Activated effector memory CD4-positive, alpha-beta T cell treated with anti-CD3 and anti-CD28 coated beads, Interleukin-2, amount 50 U/mL, for 16 hours (primary cell): ENCODE measurements at places on chromosomes 12 and 14.

DNA sequence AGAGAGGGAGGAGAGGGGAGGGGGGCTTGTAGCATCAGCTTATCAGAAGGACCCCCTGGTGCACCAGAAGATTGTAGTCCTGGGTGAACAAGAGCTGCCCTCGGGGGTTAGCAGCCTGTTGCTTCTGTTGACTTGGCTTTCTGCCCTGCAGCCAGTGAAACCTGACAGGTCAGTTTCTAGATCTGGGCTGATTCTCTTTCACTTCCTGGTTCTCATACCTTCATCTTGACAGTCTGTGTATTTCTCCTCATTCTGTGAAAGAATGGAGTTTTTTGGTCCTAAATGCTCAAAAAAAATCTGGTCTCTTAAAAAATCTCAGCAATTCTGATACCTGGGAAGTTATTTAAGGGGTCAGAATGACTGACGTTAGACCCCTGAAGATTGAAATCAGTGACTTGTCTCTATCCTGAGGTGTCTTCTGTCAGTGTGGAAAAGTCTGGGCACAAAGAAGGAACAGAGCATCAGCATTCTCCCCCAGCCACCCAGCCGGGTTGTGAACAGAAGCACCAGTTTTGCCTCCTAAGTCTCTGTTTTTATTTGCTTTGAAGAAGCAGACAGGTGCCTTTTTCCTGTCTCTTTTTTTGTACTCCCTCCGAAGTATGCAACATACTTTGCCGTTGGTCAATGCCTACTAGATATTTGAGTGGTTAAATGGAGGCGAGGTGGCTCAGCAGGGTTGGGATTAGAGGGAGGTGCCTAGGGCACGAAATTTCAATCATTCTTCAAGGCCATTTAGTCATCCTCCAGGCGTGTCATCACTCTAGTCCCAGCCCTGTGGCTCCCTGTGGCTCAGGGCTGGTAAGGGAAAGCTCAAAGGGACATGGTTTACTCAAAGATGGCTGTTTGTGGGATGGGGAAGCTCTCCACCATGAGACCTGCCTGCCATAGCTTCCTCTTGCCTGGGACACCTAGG lies 24.0 kb downstream of the TTC9 start:
- DNase-seq, result no peak

DNA sequence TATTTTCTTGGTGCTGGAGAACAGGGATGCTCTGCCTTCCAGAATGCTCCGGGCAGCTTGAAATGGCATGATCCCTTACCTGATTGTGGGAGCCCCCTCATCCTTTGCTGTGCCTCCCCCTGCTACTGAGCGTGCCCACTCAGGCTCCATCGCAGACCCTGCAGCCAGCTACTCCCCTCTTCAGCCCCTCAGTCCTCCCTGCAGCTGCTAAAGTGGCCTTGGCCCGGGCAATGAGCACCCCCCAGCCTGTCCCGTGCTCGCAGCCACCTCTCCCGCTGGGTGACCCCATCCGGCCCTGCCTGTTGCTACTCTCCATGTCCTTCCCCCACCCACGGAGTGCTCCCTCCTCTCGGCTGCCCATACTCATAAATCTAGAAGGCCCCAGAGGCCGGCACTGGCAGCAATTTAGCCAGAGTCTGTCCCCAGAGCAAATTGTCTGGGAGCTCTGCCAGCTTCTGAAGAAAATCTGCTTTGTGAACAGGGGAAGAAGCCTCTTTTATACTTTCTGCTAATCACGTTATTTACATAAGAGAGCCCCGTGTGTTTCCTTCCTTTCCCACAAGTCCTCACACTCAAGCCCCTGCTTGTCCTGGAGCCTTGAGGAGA lies 143.7 kb upstream of the FRMD6 start:
- DNase-seq, result no peak

- DNase-seq, result no peak
These were observed 5.2 kb upstream of the C12orf56 start for GRCh38 chr12:64395739-64396138.

DNA sequence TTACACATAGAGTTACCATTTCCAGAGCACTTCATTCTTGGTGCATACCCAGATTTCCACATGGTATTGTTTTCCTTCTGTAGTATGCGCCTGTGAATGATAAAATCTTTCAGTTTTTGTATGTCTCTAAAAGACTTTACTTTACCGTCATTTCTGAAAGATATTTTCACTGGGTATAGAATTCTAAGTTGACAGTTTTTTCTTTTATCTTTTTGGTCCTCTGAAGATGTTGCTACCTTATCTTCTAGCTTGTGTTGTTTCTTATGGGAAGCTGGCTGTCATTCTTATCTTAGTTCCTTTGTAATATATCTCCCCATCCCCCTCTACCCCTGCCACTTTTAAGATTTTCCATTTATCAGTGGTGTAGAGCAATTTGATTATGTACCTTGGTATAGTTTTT lies 36.7 kb downstream of the PRMT8 start:
- no peak for DNase-seq

DNA sequence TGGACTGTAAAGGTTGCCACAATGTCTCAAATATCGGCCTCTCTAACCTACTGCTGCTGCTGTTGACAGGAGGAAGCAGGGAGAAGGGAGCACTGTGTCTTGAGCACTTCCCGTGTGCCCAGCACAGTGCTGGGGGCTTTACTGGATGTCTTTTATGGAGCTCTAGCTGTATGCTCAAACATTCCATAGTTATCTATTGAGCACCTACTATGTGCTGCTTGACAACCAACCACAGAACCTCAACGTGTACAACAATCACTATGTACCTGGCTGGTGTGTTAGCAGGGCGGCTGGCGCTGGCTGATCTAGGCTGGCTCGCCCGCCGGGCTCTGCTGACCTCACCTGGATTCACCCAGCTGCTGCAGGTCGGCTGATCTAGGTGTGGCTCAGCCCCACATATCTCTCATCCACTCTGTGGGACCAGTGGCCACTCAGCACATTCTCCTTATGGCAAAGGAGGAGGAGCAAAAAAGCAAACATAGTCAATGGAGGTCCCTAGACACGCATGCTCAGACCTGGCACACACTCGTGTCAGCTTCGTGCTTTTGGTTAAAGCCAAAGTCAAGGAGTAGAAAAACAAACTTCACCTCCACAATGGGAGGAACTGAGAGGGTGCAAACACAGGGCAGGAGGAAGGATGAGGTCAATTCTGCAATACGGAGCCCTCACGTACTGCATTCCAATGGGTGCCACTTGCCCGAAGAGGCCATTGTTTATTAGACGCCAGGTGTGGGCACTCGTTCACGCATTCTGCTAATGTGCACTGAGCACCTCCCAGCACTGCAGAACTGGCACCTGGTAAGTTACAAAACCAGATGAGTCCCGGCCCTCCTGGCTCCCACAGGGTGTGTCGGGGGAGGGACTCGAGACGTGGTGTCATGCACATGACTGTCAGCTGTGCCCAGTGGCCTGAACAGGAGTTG lies 147.2 kb downstream of the SCARB1 start:
- no peak for DNase-seq

DNA sequence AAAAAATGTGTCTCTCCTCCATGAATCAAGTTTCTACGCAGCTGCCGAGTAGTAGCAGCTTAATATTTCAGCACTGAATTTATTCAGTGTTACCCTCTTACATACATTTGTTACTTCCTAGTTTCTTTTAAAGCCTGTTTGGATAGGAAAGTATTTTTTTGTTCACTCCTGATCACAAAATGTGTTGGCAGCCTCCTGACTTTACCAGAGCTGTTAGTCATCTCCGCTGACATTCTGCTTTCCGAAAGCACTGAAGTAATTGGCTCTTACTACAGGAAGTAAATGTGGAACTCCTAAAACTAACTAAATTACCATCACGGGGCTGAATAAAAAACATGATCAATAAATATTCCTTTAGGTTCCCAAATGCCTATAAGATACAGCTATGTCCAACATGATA lies 225.5 kb downstream of the EPS8 start:
- DNase-seq, result no peak

GRCh38 chr12:122203301-122204166 lies at the start of gene B3GNT4:
TSS of gene B3GNT4 (plus strand) at chr12:122203709. CDS start at chr12:122204619, 910 bp downstream.
- DNase-seq, result peak; percentile 87

DNA sequence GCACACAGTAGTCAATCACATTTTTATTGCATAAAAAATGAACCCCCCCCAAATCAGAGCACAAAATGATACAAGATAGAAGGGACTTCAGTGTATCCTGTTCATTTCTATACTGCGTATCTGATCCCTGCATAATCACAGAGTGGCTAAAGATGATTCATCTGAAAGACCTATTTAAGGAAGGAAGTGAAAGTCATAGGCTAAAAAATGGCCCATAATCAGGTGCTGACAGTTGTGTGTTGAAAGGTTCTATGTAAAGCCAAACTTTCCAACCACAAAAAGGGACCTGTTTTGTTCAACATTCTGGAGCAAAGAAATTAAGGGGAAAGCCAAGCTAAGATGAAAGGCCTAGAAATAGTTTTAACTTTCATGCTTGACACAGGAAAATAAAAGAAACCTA lies 147.8 kb upstream of the ATP2B1 start:
- no peak for DNase-seq

DNA sequence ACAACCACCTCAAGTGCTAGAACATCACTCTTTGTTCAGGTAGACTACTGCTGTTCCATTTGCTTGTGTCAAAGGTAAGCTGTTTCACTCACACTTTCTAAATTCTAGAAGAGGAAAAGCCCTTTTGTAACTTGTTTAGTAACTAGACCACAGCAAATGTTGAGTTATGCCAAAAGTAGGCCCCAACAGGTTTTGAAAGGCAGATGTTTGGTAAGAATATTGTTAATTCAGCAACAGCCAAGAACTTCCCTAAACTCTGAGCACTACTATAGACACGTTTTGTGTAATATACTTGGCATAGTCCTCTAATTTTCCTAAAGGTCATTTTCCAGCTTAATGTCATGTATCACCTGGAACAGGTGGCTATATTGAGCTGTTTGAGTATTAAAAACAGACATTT lies 79.0 kb downstream of the DCAF5 start:
- DNase-seq, result no peak

- no peak for DNase-seq
These were observed 218.5 kb downstream of the RPS29 start for GRCh38 chr14:49367696-49368095.

DNA sequence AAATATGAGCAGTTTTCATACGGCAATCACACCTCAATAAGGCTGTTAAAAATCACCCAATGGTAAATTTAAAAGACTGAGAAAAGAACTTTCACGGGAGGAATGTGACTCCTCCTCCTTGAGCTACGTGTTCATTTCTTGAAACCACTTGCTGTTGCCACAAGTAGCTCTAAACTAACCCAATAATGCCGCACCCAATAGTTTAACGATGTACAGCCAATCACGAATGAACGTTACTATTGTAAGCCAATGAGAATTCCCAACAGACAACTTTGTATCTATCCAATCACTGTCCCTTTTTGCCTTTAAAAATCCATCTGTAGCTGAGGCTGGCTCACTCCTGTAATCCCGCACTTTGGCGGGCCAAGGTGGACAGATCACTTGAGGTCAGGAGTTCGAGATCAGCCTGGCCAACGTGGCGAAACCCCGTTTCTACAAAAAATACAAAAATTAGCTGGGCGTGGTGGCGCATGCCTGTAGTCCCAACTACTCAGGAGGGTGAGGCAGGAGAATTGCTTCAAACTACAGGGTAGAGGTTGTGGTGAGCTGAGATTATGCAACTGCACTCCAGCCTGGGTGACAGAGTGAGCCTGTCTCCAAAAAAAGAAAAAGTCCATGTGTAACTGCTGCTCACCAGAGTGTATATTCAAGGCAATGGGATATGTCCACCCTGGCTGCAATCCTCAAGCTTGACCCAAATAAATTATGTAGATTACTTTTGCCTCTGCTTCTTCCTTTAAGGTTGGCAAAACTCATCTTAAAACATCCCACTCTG lies 24.4 kb upstream of the BTBD6 start:
- DNase-seq, result no peak

DNA sequence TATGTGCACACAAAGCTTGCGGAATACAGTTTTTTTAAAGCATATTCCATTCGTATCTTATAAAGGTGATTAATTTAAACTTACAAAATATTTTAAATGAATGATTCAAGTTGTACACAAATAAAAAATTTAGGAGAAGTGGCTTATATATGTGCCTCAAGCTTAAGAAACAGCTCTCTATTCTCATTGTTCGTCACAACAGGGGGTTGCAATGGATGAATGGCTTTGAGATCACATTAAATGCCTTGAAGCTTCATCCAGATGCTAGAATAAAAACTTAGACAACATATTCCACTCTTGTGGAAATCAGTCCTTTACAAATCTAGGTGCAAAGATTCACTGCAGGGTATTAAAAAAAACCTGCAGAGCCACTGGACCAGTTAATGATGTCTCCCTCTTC lies 303.9 kb upstream of the LRFN5 start:
- DNase-seq, result no peak
